ENCODE measurements at places on chromosomes 1 and 21. TPM values are rescaled to one million over a fixed set of nuclear protein-coding genes. Genes with fewer than 3 reads are reported as not detected.

- peak overlapping the region; percentile 73 for H3K27ac ChIP-seq
- no peak for DNase-seq
- no peaks in the 10 kb centered on the region for H3K27me3 ChIP-seq
- peaks cover 16% of the 10 kb centered on the region for H3K36me3 ChIP-seq
- H3K4me1 ChIP-seq: peaks cover 21% of the 10 kb centered on the region
These were observed 20.7 kb downstream of the IL10RB start for GRCh38 chr21:33286600-33287456.

- H3K4me1 ChIP-seq: no peaks in the 10 kb centered on the region
- DNase-seq: no peak
- H3K27me3 ChIP-seq: no peaks in the 10 kb centered on the region
- H3K4me3 ChIP-seq: no peak overlapping the region
These were observed 30.1 kb downstream of the NCAM2 start for GRCh38 chr21:21028275-21028820.

DNA sequence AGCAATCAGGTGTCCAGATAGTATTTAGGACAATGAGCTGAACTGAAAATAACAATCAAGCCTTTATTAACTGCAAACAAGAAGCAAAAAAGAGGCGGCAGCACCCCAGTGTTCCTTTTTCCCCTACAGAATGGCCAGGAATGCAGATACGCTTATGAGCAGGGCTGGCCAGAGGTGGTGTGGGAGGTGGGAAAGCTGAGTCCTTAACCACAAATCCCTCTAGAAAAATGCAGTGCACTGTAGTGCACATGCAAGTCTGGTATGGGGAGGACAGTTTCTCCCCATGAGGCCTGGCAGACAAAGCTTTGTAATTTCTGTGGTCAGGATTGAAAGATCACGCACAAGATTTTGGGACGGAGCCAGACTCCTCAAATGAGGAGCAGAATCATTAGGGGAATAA is 10.7 kb upstream of the IFNAR1 start:
- H3K4me3 ChIP-seq: no peak overlapping the region
- no peaks in the 10 kb centered on the region for H3K4me1 ChIP-seq

PRELP gene
- total RNA-seq: 244 TPM
